ENCODE measurements at places on chromosomes 1 and 21.
A peak's percentile ranks its signal among the peaks of the same experiment; 100 is the strongest.

DNA sequence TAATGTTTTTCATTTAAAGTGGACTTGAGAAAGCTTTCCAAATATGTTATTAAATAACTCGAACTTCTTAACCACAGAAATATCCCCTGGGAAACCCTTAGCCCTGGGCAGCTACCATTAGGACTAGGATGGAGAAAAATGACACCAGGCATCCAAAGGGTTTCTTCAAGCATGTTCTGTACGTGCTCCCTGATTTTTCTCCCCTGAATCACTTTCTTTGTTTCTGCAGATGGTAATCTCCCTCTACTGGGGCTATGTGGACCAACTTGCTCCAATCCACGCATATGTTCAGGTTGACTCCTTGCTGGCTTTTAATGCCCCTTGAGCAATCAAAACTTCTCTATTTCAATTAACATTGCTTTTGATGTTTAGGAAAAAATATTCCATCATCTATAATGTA lies 312.7 kb upstream of the C1orf87 start:
- no peak for DNase-seq

DNA sequence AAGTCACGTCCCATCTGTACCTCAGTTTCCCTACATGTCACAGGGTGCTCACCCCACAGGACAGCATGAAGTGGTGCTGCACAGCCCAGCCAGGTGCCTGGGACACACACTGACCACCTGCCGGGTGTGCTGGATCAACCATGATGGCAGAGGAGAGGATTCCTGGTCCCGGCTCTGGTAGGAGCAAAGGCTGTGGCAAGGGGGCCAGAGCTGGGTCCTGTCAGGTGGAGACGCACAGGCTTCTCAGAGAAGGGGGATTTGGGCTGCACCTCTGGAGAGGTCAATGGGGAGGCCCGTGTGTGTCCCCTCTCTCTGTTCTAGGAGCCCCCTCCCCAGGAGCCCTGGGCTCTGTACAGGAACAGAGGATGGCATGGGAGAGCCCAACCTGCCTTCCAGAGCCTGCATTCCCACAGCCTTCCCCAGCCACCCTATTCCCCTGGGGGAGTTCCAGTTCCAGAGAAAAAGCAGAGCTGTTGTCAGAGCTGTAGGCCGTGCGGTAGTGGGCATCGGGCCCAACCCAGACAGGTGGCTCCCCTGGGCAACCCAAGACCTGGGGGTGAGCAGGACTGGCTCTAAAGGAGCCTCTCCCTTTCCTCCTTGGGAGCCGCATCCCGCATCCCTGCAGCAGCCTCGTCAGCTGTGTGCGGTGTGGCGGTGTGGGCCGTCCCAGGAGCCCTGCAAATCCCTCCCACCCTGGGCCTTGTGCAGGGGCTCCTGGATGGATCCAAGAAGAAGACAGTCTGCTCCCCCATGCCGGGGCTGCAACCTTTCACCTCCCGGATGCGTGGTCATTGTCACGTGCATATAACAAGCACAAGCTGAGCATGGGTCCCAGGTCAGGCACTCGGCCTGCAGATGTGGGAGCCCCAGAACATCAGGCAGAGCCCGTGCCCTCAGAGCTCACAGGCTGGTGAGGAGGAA lies 2.9 kb upstream of the TFF3 start:
- peak; percentile 75 for DNase-seq

DNA sequence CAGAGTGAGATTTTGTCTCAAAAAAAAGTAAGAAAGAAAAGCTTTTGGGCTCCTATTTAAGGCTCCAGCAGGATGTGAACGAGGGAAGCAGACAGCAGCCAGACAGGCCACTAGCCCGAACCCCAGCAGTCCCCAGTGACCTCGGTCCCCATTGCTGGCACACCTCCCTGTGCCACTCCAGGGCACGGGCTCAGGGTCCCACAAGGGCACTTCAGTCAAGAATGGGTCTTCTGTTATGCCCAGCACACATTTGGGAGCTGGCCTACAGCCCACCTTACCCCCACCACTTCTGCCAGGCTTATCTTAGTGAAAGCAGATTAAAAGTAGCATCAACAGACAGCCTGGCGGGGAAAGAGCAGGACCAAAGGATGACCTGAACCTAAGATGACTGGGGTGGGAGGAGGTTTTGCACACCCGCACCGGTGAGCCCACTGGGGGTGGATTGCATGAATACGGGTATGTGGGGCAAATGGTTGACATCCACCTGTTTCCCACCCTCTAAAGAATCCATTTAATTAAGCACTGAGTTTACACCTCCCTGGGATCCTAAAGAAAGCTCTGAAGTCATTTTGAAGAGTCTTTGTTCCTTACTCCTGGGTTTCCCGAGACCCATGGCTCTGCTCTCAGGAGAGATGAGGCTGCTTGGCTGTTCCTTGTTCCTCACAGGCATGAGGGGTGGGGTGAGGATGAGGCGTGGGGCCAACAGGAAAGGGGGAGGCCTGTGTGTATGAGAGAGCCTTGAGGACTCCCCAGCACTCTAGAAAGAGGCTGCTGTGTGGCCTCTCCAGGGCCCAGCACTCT lies 4.7 kb downstream of the CHI3L1 start:
- DNase-seq: no peak

DNA sequence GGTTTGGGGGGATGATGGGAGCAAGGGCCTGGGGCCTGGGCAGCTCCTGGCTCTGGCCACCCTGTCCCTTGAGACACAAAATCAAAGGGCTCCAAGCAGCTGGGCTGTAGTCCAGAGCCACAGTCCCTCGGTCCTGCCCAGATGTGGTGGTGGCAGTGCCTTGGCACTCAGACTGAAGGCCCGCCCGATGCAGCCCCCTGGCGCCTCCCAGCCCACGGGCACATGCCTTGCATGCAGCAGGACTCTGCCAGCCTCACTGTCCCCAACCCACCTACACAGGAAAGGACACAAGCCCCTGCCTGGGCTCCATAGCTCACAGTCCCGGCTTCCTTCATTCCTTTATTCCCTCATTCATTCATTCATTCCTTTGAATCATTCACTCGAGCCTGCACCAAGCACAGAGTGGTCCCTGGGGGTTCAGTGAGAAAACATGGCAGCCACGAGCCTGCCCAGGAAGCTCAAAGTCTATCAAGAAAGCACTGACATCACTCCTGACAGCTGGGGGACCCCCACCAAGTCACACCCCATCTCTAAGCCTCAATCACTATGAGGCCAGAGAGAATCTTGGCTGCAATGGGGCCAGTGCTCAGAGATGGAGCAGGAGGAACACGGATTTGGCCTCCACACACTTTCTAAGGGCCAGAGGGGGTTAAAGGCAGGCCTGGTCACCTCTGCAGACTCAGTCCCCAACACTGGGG lies 5.8 kb downstream of the SDC3 start:
- DNase-seq: no peak

DNA sequence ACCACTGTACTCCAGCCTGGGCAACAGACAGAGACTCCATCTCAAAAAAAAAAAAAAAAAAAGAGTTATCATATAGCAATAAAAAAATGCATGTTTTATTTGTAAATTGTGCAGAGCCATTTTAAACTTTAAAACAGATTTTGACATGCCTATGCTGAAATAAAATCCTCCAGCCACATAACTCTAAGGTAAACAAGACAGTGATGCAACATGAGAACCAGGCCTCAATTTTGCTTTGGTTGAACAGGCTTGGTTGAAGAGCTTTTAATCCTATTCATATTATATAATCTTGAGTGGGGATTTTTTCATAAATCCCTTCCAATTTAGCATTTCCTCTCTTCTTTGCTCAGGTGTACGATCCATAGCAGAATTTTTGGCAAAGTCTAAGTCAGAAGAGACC lies 26.1 kb downstream of the ARMH1 start:
- no peak for DNase-seq
